GM19239 (cell line): ENCODE measurements at places on chromosomes 1 and 21.

DNA sequence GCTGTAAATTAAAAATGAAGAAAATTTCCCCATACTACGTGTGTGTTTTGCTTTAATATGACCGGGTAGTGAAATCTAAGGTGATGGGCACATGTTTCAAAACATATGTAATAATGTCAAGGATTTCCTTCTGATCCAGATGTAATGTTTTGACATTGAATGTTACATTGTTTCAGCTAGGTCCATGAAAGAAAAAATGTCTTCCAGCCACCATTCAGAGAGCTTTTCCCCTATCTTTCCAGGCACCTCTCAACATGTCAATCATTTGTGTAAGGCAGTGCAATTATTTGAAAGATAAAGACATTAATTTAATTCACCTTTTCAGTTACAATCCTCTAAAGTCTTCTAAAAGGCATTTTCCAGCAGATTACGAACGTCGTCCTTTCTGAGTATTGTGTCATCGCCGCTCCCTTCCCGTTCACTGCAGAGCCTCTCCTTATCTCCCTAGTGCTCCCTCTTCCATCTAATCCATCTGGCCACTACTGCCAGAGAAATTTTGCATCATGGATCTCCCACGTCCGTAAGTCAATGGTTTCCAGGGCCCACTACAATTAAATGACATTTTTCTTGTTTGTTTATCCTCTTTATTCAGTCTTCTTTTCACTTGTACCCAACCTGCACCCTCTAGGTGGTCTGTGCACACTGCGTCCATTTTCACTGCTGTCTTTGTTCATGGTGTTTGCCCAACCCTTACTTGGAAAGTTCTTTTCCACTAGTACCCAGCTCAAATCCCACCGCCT, 1.3 kb upstream of the VAMP3 start:
- no peak for DNase-seq

GRCh38 chr1:232111611-232112010, 485.0 kb downstream of the DISC1 start:
- no peak for DNase-seq

- DNase-seq: no peak
Observed at GRCh38 chr1:17877316-17877715, 122.2 kb downstream of the ACTL8 start.

DNA sequence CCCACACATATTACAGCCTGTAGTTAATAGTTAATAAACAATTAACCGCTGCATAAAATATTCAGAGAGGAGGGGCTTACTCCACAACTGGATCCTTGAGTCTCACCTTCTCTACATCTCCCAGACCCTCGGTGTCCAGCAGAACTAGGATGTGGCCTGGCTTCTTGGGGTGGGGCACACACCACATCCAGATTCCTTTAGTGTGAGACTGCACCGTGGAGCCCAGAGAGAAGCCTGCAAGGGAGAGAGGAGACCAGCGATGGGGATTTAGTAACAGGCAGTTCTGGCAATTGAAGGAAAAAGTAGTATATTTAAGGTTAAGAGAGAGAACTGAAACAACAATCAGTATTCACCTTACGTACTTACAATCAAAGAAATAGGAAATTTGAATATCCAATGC, 4.9 kb downstream of the GBP1 start:
- no peak for DNase-seq

DNA sequence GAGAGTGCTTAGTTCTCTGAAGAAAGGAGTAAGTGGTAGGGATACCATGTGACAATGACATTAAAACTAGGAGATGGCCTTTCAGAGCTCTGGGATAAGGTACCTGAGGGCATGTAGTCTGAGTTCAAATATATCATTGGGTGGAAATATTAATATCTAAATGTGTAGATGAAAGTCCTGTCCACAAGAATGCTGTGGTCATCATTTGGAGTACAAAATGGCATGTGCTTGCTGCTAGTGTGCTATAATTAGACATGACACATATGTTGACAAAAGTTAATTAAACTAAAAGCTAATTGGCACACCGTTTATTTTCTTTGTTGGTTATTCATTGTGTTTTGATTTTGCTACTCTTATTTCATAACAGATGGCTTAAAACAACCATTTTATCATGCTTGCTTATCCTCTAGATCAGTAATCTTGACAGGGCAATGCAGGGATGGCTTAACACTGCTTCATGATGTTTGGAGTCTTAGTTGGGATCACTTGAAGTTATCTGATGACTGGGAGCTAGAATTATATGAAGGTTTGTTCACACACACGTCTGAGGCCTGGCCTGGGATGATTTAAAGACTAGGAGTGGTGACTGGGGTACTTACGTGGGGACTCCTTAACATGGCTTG, 31.0 kb downstream of the CC2D1B start:
- DNase-seq: no peak

DNA sequence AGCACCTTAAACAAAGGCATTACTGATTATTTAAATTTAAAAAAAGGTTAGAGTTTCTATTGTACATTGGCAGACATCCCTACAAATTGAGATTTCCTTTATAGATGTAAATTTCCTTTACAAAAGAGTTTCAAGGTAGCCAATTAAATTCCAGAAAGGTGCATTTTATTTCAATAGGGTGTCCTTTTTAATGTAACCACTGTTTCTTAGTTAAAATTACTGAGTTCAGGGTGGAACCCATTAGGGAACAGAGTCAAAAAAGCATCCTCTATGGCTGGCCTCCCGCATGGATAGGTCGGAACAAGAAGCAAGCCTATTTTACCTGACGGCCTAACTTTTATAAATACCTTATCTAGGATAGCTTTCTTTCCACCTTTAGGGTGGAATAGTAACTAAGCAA, 24.4 kb downstream of the TCP10L start:
- no peak for DNase-seq

DNA sequence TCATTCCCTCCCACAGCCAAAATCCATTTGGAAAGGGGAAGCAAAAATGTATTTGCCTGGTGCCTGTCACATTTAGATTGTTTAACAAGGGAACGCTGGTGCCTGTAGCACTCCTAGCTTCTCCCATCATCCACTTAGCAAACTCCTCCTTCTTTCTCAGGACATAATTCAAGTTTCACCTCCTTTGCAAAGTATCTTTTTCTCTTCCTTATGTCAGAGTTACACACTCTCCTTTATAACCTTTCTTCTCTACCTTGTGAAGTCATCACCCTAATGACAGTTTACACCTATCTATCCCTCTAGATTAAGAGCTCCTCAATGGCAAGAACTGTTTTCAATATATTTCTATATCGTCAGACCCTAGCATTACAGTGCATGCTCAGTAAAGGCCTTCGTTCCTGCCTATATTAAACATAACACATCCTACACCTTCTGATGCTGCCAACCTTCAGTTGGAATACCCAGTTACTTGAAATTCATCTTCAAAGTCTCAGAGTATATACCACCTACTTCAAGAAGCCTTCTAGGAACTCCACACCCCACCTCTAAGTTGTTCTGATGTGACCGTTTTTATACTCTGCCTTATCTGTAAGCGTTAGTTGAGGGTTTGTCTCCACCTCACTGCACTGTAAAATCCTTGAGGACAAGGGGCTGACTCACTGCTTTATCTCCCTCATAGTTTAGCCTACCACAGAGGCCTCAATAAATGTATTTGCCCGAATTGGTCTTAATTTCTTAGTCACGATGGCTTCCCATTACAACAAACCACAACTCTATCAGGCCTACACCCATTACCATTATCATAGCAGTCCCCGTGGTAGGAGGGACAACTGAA, 1.0 kb upstream of the EPS15 start:
- no peak for DNase-seq

GRCh38 chr1:204085876-204086275, 13.0 kb downstream of the SOX13 start:
- no peak for DNase-seq

DNA sequence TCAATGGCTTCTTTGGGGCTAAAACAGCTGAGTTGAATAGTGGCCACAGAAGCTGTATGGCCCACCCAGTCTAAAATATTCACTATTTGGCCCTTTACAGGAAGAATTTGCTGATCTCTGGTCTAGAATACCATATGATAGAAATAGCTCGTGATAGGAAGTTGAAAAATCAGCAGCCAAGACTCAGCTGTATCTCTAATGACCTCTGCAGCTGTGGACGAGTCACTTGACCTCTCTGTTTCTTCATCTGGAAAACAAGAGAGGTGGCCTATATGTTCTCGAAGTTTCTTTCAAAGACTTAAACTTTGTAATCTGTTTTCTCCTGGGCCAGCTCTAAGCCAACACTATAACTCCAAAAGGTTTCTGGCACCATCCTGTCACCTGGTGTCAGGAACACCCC, 129.2 kb downstream of the ZBTB18 start:
- DNase-seq: no peak

- DNase-seq: no peak
Observed at GRCh38 chr21:39363607-39364555, 15.0 kb upstream of the HMGN1 start.

DNA sequence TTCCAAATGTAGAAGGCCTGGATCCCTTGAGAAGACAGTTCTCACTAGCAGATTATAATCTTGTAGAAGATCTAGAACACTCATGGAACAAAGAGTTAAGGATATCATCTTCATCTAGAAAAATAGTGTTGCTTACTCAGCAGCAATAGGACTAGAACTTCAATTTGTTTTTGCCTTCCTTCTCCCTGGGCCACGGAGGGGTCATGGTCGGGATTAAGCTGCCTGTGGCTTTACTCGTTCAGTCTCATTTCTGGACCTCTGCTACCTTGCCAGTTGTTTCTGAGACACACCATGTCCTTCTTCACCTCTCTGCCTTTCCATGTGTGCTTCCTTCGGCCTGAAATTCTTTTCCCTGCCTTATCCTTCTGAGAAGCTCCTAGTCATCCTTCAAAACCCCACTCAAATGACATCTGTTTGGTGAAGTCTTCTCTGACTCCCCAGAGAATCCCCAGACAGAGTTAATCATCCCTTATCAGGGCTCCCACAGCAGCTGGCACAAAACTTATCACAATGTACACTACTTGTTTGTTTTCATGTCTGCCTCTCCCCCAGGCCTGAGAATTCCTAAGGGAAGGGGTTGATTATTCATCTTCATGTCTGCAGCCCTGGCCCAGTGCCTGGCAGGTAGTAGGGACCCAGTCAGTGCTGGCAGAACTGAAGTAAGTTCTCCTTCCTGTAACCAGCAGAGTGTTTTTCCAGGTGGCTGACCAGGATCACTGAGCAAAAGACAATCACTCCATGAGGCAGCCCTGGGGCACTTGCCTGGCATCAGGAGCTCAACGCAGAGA, 15.5 kb upstream of the SNX27 start:
- DNase-seq: no peak

- DNase-seq: no peak
Observed at GRCh38 chr1:94743862-94744261, 76.3 kb upstream of the SLC44A3 start.

GRCh38 chr21:33978585-33978984, 63.0 kb upstream of the ATP5PO start:
- DNase-seq: no peak

- DNase-seq: no peak
Observed at GRCh38 chr1:95308276-95309030, 74.4 kb downstream of the RWDD3 start.

GRCh38 chr21:25371841-25372425, 235.3 kb downstream of the MRPL39 start:
- DNase-seq: no peak

- DNase-seq: no peak
Observed at GRCh38 chr1:240099329-240099728, 7.6 kb downstream of the FMN2 start.

DNA sequence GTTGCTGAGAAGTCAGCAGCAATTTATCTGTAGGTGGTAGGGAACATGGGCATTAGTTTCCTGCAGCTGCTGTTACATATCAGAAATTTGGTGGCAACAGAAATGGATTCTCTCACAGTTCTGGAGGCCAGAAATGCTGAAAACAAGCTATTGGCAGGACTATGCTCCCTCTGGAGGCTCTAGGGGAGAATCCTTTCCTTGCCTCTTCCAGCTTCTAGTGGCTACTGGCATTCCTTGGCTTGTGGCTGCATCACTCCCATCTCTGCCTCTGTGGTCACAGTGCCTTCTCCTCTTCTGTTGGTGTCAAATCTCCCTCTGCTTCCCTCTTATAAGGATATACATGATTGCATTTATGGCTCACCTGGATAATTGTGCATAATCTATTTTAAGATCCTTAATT, 2.5 kb upstream of the SFT2D2 start:
- DNase-seq: no peak

GRCh38 chr1:196501760-196502428, 106.3 kb downstream of the KCNT2 start:
- DNase-seq: no peak

- DNase-seq: no peak
Observed at GRCh38 chr1:3590139-3590763, 21.1 kb downstream of the MEGF6 start.

GRCh38 chr1:31422505-31423319, 9.7 kb downstream of the SERINC2 start:
- DNase-seq: no peak

- no peak for DNase-seq
Observed at GRCh38 chr1:62425041-62425440, 11.8 kb upstream of the USP1 start.

DNA sequence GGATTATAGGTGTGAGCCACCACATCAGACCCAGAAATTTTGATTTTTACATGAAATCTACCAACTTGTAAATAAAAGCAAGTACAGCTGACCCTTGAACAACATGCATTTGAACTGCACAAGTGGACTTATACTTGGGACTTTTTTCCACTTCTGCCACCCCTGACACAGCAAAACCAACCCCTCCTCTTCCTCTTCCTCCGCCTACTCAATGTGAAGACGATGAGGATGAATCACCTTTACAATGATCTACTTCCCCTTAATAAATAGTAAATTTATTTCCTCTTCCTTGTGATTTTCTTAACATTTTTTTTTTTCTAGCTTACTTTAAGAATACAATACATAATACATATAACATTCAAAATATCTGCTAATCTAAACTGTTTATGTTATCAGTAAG, 17.5 kb upstream of the YRDC start:
- no peak for DNase-seq

DNA sequence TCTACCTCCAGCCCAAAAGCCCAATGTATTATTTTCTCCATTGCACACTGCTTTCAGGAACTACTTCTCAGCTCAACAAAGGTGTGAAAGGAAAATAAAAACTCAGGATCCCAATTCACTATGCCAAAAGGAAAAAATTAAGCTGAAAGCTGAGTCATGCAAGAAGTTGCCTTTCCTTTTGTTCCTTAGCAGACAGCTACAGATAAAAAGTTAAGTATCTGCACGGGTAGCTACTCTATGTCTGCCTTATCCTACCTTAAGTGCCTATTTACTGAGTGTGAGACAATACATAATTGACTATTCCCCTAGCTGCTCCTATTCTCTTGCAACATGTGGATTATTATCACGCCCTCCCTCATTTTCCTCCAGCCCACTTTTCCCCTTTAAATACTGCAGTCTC, 84.1 kb downstream of the ADCY10 start:
- DNase-seq: no peak

- DNase-seq: no peak
Observed at GRCh38 chr1:219347921-219348391, 174.3 kb downstream of the LYPLAL1 start.

DNA sequence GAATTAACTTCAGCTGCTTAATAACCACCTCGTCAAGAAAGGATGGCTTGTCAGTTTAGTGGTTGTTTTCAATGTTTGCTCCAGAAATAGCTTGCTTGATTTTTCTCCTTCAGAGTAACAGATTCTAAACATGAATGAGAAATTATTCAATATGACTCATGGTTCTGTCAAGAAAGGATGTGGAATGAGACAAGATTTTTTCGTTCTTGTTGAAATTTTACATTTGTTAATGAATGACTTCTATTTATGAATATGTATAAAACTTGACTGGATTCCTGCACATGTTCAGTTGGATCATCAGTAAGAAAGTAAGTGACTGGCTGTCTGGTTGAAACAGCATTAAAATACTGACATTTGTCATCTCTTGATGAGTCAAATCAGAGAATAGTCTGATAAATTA, 38.3 kb downstream of the IFI44 start:
- no peak for DNase-seq
